ENCODE measurements at places on chromosomes 4 and X.
A peak's percentile ranks its signal among the peaks of the same experiment; 100 is the strongest.

- DNase-seq: no peak
Observed at GRCh38 chr4:114037988-114038387, 58.5 kb upstream of the ARSJ start.

DNA sequence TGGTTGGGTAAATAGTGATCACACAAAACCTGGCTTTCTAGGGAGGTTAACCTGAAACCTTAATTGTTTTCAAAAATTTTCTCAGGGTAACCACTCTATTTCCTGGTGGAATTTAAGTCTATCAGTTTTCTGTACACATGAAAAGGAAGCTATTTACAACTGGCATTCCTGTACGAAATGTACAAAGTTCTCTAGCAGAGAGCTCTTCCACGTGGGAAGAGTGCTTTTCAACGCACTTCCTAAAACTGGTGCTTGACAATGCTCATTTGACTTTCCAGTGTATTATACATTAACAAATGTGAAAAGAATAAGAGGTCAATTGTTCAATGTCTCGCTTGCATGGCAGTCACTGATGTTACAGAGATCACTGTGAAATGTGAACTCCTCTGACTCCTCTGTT, 2.8 kb upstream of the SOD3 start:
- no peak for DNase-seq

DNA sequence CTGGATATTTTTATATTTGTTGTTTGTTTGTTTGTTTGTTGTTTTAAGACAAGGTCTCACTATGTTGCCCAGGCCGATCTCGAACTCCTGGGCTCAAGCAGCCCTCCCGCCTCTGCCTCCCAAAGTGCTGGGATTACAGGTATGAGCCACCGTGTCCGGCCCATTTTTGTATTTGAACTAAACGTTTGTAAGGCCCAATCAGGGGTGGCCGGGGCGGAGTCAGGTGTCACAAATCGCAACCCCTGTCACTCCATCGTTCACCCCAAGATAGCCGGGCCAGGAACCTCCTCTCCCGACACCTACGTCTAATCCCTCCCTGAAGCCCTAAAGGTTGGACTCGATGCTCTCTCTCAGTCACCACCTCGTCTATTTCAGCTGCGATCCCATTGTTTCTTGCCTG, 722 bp upstream of the EFHC2 start:
- DNase-seq: peak; percentile 5

- no peak for DNase-seq
Observed at GRCh38 chrX:47771473-47771872, 65.2 kb upstream of the ZNF81 start.

DNA sequence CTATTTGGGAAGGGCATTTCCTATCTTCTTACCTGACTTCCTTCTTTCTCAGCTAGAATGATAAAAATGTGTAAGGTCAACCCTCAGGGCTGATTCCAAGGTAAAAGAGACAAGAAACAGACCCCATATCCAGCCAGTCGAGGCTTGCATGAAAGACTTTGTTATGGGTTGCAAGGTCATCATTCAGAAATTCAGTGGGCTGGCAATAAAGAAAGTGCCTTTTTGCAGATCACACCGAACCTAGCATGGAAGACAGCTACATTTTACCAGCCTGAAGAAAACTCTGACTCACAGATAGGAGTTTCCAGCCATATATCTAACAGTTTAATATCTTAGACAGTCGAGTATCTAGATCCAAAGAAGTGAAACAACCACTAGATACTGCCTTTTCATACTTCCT, 87.4 kb downstream of the PDGFC start:
- DNase-seq: no peak

DNA sequence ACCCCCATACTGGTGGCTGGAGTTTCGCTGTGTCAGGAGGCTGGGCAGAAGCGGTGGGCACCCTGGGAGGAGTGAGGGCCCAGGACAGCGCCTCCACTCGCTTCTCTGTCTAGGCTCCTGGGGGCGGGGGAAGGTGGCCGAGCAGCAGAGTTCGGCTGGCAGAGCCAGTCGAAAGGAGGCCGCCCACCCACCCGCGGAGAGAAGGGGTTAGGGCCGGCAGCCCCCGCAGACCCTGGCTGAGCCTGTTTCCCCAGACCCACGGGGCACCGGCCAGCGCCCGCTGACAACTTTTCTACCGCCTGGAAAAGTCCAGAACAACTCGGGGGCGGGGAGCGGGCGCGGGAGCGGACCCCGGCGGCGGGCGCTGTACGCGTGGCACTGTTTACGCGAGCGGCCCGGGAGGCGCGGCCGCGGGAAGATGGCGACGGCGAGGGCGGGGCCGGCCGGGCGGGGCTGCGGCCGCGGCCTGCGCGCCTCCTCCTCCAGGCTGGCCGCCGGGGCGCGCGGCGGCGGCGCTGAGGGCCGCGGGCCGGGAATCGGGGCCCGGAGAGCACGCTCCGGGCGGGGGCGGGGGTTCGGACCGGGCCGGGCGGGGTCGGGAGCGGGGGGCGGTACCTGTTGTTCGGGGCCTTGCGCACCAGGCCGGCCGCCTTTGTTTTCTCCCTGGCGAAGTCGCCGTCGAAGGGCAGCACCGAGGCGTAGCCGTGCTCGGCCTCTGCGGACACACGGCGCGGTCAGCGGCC, 628 bp downstream of the MXD4 start:
- DNase-seq: peak; percentile 78

DNA sequence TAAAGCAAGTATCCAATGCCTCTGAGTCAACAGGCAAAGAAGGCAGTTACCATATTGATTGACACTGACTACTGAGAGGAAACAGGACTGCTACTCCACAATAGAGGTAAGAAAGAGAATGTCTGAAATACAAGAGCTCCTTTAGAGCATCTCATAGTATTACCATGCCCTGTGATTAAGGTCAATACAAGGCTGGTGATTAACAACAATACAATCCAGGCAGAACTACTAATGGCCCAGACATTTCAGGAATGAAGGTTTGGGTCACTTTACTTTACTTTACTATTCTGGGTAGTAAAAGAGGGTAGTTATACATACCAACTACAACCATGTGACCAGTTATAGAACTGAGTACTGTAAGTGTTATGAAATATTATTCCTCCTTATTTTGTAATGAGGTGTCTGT, 44.5 kb downstream of the BRWD3 start:
- no peak for DNase-seq

DNA sequence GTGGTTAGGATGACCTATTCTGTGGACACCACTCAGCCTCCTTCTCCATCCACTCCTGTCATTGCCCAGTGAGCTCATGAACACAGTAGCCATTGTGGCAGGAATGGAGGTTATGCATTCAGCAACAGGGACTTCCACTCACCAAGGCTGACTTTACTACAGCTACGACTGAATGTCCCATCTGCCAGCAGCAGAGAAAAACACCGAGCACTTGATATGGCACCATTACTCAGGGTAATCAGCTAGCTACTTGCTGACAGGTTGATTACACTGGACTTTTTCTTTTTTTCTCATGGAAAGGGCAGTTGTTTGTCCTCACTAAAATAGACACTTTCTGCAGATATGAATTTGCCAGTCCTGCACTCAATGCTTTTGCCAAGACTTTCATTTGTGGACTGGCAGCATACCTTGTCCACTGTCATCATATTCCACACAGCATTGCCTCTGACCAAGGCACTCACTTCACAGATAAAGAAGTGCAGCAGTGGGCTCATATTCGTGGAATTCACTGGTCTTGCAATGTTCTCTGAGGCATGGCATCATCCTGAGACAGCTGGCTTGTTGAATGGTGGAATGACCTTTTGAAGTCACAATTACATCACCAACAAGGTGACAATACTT, 37.3 kb upstream of the UGT2B4 start:
- DNase-seq: no peak

GRCh38 chrX:133574716-133575115, 159.4 kb upstream of the GPC4 start:
- DNase-seq: no peak

GRCh38 chrX:22730542-22730941, 269.2 kb upstream of the DDX53 start:
- DNase-seq: no peak

DNA sequence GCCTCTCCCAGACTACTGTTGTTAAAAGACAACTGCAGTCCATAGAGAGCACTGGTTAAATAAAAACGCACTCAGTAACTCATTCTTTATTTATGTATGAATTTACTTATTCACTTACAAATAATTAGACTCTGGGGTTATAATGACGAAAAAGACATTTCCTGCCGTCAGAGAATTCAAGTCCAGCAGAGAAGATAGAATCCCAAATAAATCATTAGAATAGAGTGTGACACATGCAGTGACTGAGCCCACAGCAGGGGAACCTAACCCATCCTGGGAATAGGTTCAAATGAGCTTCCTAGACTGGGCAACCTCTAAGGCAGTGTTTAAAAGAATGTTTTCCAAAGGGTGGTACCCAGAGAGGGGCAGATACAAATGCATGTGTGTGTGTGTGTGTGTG, 53.9 kb downstream of the FGFBP1 start:
- DNase-seq: no peak

- DNase-seq: no peak
Observed at GRCh38 chrX:86369847-86370630, 221.8 kb downstream of the DACH2 start.

- no peak for DNase-seq
Observed at GRCh38 chr4:26458157-26458561, 32.1 kb downstream of the CCKAR start.

- DNase-seq: no peak
Observed at GRCh38 chr4:141643557-141643956, 7.2 kb downstream of the IL15 start.

- DNase-seq: peak; percentile 37
Observed at GRCh38 chr4:172830295-172830764, 338.3 kb upstream of the GALNT7 start.

GRCh38 chrX:25020905-25021449, 5.2 kb upstream of the ARX start:
- DNase-seq: no peak

DNA sequence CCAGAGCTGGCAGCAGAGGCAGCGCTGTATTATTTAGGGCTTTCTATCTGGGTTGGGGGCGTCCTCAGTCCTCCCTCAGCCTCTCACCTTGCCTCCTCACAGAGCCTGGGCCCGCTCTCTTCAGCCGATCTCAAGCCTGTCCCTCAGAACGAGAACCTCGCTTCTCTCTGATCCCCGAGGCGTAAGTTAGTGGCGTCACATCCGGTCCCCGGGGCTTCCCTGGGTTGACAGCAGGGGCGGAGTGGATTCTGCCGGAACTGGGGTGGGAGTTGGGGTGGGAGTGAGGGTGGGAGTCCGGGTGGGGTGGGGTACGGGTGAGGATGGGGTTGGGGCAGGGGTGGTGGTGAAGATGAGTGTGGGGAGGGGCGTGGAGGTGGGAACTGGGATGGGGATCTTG, at the start of gene MAGEA10:
TSS of gene MAGEA10 (minus strand) at position 190 of the 397 bp plus-strand sequence. CDS start 2,957 bp downstream, outside the sequence.
- DNase-seq: no peak

- no peak for DNase-seq
Observed at GRCh38 chr4:152278505-152279233, 257.2 kb downstream of the FBXW7 start.

DNA sequence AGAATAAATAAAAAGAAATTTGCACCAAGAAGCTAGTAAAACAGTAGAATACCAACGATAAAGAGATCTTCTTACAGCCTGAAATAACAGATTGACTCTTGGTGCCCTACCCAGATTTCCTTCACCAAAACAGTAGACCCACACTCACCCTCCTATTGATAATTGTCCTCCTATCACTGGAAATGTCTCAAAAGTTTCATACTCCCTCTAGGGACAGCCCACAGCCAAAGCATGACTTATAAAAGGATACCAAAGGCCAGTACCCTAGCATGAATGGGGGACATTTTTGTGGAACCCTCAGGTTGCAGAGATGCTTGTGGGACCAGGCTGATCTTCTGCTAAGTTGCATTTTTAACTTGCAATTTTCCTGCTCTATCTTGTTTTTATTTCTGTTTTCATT, 104.1 kb downstream of the INPP4B start:
- no peak for DNase-seq

- DNase-seq: no peak
Observed at GRCh38 chr4:56082829-56083228, 134.1 kb downstream of the CEP135 start.

DNA sequence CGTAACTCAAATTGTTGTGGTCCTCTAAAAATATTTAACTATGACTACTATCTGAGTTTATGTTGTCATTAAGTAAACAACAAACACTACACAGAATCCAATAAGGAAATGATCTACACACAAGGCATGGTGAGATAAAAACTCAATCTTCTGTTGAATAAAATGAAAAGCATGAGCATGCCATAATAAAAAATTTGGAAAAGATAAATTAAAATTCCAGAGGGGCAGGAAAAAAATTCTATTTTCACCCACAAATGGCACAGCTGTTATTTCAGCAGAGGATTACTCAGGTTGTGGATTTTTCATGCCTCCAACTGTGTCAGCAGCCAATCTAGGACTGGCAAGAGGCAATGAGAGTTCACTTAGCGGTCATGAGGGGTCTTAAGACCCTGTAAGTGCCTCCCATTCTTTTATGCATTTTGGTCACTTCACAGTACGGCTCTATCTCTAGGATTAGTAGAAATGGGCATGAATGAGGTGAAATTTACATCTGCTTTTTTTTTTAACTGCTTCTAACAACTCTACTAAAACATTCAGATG, 639.8 kb upstream of the DIPK2B start:
- no peak for DNase-seq

DNA sequence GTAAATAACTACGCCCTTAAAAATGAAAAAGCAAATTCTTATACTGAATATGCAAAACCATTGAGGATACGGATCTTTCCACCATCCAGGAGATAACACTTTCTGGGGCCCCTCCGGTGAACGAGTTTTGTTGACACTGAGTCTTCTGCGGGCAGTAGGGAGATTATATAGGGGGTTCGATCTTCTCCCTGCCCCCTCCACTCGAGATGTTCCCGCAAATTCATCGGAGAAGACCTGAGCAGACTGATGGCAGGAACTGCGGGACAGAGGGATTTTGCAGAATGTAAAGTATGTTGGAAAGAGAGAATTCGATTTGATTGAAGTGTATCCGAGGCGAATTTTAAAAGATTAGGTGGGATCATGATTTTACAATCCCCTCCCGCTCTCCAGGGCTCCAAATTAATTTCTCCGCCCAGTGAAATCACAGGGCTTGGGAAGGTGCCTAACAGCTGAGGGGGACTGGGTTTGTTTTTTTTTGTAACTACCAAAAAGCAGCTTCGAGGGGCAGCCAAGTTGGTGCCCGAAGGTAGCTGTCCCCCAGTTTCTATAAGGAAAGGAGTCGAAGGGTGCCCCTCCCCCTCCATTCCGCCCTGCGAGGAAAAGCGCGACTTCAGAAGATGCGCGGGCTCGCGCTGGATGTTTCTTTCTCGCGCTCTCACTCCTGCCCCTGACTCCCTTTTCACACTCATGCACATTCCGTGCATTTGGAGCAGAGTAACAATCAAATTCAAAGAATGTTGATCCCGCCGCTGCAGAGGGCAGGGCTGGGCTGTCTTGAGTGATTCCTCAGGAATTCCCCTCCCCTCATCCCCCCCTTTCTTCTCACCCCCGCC, 1.2 kb downstream of the TMEM255A start:
- no peak for DNase-seq

DNA sequence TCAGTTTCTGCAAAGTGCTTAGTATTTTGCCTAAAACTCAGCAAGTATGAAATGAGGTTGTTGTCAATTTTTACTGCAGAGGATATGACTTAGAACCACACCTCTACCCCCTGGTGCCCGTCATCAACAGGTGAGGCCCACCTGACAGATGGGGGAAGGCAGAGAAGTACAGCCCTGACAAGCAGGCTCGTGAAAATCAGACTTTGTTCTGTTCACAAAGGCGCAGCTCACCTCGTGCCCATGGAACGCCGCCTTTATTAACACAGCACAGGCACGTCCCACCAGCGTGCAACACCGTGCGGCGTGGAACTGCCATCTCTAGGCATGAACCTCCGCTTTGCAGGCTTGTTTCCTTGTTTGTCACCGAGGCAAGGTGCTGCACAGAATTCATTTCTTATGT, 13.3 kb downstream of the CYP4V2 start:
- DNase-seq: no peak
